ENCODE measurements at places on chromosomes 6 and 20.

DNA sequence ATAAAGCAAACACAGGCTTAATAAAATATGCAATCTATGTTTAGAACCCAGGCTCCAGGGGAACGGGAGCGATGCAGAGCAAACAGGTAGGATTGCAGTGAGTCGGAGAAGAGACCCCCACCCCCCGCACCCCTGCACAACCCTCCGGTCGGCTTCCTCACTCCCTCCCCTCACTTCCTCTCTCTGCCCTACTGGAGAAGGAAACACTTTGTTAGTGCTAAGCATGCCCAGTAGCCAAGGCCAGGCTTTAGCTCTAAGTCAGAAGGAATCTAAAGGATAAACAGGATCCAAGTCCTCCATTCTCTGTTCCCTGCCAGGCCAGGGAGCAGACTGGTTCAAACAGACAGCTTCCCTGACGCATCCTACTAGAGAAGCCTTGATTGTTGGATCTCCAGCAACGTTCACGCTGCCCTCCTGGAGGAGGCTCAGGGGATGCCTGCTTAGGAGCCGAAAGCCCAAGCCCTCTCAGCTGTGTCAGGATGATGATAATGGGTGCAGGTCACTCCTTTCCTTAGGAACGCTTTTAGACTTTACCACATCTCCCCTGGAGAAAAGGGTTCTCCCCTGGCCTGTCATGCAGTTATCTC is 14.7 kb downstream of the FOXQ1 start:
- no peak for DNase-seq

GRCh38 chr20:50272724-50273446 is 82.3 kb downstream of the CEBPB start:
- DNase-seq = no peak

DNA sequence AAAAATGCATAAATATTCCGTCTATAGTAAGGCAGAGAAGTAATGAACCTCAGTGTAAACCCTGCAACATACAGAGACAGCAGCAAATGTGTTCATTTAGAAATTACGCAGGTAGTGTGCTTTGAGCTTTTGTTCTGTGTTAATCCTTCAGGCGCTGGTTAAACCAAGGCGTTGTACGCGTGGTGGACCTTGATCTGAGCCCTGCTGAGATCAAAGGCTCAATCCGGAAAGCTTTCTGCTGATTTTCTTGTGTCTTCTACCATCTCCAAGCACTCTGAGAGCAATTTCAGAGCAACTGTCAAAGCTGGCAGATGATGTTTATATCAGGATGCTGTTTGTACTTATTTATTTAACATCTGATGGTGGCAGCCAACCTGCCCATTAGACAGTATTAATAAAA is 382.8 kb downstream of the CDH26 start:
- DNase-seq = no peak

DNA sequence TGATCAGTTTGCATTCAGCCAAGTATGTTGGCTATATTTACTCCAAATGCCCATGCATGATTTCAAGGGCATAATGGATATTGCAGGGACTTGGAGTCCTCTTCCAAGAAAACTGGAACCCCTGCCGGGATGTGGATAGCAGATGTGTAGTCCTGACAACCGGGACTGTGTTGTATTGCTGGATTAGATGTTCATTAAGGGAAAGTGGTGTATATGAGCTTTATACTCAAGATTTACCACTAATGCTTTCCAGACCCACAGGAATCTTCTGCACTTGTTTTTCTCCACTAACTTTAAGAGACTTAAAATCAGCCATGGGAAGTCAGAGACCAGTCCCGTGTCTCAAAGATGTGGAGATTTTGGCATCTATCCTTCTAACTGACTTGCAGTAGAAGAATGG is 770.9 kb downstream of the HDGFL1 start:
- DNase-seq = no peak

DNA sequence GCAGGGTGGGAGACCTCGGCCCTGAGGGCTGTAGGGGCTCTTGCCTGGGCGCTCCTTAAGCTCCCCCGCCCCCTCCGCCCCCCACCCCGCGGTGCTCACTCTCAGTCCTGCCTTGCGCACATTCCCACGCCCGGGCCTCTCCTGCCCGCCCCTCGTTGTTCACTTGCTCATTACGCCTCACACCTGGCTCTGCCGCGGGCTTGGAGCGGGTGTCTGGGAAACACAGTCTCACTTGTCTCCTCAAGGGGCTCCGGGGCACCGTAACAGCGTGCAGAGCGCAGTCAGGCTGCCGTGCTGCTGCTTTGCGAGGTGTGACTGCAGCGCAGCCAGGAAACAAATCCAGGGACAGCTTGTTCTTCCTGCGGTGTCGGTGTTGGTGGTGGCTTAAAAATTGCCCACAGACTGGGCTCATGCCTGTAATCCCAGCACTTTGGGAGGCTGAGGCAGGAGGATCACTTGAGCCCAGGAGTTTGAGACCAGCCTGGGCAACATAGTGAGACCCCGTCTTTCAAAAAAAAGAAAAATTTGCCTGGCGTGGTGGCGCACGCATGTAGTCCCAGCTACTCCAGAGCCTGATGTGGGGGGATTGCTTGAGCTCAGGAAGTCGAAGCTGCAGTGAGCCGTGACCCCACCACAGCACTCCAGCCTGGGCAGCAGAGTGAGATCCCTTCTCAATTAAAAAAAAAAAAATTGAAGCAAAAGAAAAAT is 4.6 kb downstream of the NPBWR2 start:
- DNase-seq = no peak

All from RWPE1 (cell line).